ENCODE measurements at places on chromosomes 5 and 9.

DNA sequence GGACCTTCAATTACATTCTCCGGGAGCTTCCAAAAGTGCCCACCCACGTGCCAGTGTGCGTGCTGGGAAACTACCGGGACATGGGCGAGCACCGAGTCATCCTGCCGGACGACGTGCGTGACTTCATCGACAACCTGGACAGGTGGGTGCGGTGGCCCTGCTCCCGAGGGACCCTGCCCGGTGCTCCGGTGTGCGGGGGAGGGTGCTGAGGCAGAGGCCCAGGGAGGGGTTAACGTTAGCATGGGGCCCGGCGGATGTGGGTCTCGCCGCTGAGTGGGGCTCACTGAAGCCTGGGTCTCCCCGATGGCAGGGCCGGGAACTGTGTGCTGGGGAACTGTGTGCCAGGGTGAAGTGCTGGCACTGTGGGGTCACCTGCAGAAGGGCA is 10.6 kb upstream of the AJM1 start:
- DNase-seq = no peak

GRCh38 chr5:173547579-173547978 is 68.9 kb downstream of the BOD1 start:
- DNase-seq = no peak

DNA sequence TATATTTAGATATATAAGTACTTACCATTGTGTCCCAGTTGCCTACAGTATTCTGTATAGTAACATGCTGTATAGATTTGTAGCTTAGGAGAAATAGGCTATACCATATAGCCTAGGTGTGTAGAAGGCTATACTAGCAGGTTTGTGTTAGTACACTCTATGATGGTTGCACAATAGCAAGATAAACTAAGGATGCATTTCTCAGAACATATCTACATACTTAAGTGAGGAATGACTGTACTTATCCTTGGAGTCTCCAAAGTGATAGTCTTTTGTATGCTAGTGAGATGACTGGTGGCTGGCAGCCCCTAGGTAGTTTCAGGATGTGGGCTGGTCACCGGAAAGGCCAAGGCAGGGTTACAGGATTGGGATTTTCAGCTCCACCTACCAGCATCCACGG is 208.7 kb downstream of the ARHGEF28 start:
- no peak for DNase-seq

DNA sequence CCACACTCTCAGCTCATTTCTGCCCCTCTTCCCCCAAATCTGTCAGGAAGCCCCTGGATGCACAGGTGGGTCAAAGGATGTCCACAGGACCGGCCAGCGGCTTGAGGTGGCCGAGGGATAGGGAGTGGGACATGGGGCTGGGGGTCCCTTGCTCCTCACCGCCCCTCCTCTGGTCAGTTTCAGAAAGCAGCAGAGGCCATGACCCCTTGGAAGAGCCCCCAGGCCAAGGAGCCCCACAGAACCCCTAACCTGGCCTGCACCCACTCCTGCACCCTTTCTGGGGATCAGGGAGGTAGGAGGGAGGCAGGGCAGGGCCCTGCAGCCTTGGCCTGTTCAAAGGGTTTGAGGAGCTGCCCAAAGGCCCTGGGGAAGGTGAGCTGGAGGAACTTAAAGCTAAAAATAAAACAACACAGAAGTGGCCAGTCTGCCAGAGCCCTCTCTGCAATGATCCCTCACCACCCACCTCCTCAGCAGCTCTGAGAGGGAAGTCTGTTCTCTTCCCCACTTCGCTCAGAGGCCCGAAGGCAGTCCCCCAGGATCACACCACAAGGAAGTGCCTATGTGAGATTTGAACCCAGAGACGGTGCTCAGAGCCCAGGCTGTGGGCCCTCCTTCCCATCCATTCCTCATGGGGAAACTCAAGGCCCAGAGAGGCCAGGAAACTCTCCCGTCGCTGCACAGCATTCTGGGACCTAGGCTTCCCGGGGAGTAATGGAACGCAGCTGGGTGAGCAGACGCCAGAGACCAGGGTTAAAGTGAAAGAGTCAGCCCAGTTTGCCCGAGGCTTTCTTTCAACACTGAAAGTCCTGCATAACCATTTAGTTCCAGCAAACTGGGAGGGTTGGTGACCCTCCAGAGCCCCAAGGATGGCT is 910 bp downstream of the ENG start:
- no peak for DNase-seq

DNA sequence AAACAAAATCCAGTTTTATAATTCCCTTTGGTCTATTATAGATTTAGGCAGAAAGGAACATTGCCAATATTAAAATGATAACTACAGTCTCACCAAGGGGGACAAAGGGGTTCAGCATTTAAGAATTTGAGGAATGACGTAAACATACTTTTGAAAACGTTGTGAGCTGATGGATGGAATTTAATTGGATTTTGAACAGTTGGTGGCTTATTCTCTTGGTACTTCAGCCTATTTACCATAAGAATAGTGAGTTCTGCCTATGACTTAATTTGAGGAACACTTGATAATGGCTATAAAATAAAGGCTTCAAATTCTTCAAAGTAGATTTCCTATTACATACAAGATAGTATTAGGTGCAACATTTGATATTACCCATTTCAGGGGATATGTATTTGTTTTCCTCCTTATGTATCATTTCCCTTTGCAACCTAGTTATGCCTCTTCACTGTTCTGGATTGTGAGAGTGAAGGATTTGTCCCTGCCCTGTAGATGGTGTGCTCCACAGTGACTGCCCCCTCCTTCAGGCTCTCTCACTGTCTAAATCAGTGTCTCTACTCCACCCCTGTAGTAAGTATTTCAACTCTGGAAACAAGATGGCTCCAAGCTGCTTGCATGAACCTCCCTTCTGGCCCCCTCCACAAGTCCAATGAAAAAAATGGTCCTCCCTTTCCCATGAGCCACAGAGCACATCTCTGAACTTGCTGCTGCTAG is 225.6 kb downstream of the ARHGEF28 start:
- DNase-seq = no peak

- DNase-seq = no peak
Measured at GRCh38 chr5:138725153-138725817, 27.9 kb upstream of the CTNNA1 start.

GRCh38 chr5:22514231-22514630 is 338.9 kb downstream of the CDH12 start:
- no peak for DNase-seq
